ENCODE measurements at places on chromosomes 2 and 18. TPM values are rescaled to one million over a fixed set of nuclear protein-coding genes. Genes with fewer than 3 reads are reported as not detected.

The PLEKHB2 gene
- polyA plus RNA-seq, result 31.3 TPM

The SMYD1 gene
- under 0.01 TPM for polyA plus RNA-seq

The ZEB2 gene
- 67.6 TPM for polyA plus RNA-seq

The ALPP gene
- polyA plus RNA-seq, result not detected

The FAM237A gene
- polyA plus RNA-seq, result not detected

The UPP2 gene
- polyA plus RNA-seq, result not detected

The RIT2 gene
- polyA plus RNA-seq, result not detected

The C18orf63 gene
- polyA plus RNA-seq, result not detected

The THAP4 gene
- polyA plus RNA-seq, result 41.5 TPM

The GAREM1 gene
- 3.3 TPM for polyA plus RNA-seq

The MALT1 gene
- 5.9 TPM for polyA plus RNA-seq

The EGR4 gene
- not detected for polyA plus RNA-seq

The AQP4 gene
- polyA plus RNA-seq, result 0.28 TPM

Data from aorta (tissue), 5 donors.